ENCODE measurements at places on chromosomes 1 and 21.
A peak's percentile ranks its signal among the peaks of the same experiment; 100 is the strongest.

DNA sequence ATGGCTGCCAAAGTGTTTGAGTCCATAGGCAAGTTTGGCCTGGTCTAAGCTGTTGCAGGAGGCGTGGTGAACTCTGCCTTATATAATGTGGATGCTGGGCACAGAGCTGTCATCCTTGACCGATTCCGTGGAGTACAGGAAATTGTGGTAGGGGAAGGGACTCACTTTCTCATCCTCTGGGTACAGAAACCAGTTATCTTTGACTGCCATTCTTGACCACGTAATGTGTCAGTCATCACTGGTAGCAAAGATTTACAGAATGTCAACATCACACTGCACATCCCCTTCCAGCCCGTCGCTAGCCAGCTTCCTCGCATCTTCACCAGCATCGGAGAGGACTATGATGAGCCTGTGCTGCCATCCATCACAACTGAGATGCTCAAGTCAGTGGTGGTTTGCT lies 215.8 kb upstream of the JUN start:
- DNase-seq = no peak

- no peak for DNase-seq
Observed at GRCh38 chr1:86466986-86467385, 1.7 kb upstream of the CLCA1 start.

- DNase-seq = no peak
Observed at GRCh38 chr1:111707906-111708305, 31.3 kb downstream of the INKA2 start.

DNA sequence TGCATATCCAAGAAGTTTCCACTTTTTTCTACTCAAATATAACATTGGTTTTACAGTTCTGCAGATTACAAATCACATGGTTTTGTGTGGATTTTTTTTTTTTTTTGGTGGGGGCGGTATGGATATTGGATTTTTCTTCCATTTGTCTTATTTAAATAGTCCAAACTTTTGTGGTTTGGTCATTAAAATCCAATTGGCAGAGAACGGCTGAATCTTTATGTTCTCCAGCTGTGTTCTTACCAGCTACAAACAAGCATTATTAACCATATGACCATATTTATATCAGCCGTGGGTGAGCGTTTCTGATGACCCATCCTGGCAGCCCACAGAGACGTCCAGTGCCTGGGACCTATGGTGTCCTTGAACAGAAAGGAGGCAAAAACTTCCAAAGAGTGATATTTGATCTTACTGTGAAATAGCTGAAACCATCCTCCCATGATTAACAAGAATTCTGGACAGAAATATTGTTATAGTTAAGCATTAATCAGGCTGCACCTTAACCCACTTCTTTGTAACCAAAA lies 200.4 kb downstream of the LYPLAL1 start:
- no peak for DNase-seq

GRCh38 chr1:60848583-60849188 lies 233.7 kb upstream of the NFIA start:
- no peak for DNase-seq

- peak; percentile 34 for DNase-seq
Observed at GRCh38 chr1:225462714-225463574, 35.1 kb upstream of the LBR start.

DNA sequence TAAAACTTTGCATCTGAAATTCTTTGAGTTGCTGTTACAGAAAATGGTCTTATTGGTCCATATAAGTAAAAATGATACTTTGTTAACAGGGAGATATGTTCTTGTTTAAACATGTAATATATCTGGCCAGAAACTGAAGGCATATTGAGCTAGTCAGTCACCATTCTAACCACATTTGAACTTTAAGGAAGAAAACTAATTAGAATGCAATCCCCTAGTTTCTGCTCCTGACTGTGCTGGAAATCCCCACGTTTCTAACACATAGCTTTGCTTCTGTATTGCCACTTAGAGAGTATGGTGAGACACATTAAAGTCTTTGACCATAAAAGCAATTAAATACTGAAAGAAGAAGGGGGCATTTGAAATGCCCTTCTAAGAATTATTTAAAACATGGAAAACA lies 32.1 kb upstream of the HIVEP3 start:
- no peak for DNase-seq

DNA sequence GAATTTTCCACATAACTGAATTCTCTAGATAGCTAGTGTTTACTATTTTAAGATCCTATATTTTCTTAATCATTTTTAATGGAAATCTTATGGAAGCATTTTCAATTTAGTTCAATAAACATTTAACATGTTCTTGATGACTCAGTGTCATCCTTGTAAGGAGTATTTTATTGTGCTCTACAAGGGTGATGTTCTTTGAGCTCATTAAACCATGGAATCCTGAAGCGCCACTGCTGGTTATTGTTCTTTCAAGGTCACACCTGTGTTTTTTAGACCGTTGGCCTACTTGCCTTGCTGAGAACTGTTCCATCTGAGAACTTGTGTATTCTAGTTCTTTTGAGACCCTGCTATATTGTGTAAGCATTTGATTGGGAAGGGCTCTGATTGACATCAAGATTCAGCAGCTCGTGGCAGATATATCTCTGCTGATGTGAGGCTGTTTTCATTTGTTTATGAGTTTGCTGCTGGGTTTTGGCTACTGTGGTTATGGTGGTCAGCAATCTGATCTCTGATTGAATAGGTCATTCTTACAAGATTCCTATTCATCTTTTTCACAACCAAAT lies 132.0 kb downstream of the GIPC2 start:
- DNase-seq = no peak

- peak; percentile 17 for DNase-seq
Observed at GRCh38 chr1:111225717-111226400, 1.7 kb upstream of the CHI3L2 start.

- DNase-seq = no peak
Observed at GRCh38 chr1:96492236-96492635, 229.3 kb upstream of the PTBP2 start.

GRCh38 chr1:107056426-107057196 lies at the start of gene PRMT6:
TSS of gene PRMT6 (plus strand) at chr1:107056674. CDS start at chr1:107056716, 42 bp downstream.
- peak; percentile 89 for DNase-seq

- DNase-seq = peak; percentile 4
Observed at GRCh38 chr1:86833461-86834215, 80.3 kb downstream of the SELENOF start.

GRCh38 chr21:29989634-29990234 lies 49.9 kb upstream of the GRIK1 start:
- DNase-seq = no peak

GRCh38 chr1:206895837-206896242 lies 1.4 kb upstream of the IL24 start:
- DNase-seq = no peak

DNA sequence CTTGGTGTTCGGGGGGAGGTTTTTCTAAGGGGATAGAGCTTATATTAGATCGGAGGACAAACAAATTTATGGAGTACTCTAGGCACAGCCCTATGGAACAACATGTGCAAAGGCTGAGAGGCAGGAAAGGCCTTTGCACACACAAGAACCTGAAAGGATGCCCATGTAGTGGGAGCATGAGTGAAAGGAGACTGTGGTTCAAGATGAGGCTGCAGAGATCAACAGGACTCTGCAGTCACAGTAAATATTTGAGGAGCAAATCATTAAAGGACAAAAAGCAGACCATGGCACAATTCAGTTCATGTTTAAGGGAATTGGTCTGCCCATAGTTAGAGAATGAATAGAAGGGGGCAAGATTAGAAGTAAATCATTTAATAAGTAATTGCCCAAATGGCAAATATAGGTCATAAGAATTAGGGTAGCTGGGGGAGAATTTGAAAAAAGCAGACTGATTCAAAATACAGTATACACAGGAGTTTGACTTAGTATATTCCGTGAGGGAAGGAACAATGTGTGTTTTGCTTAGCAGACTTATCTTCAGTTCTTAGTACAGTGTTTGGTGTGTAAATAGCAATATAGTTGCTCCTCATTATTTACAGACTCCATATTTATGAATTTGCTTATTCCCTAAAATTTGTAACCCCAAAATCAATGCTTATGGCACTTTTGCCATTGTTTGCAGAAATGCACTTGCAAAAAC lies 268.1 kb downstream of the SEC16B start:
- no peak for DNase-seq

DNA sequence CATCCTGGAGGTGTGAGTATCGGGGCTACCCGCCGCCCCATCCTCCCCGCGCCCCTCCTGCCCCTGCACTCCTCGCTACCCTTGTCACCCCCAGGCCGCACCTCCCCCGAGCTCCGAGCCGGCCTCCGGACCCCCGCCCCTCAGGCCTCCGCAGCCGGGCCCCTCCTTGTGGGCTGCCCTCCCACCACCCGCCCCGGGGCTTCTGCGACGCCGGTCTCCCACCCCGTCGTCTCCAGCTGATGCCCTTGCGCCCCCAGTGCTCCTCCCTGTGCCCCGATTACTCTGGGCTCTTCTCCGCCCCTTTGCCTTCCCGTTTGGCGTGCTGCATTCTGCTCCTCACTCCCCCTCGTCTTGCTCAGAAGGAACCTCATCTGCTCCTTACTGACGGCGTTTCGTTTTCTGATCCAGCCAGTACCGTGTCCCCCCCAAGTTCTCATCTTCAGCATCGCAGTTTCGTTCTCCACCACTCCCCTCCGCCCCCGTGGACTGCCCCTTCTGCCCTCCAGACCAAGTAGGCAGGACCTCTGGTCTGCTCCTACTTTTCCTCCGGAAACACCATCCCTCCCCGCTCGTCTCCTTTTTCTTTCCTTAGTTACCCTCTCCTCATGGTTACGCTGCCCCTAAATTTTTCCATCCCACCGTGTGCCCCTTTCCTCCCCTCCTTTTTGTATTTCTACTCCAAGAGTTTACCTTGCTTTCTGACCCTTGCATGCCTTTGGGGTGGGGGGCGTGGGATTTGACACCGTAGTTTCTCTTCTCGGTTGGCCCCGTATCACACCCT lies 841 bp downstream of the SNX27 start:
- no peak for DNase-seq

DNA sequence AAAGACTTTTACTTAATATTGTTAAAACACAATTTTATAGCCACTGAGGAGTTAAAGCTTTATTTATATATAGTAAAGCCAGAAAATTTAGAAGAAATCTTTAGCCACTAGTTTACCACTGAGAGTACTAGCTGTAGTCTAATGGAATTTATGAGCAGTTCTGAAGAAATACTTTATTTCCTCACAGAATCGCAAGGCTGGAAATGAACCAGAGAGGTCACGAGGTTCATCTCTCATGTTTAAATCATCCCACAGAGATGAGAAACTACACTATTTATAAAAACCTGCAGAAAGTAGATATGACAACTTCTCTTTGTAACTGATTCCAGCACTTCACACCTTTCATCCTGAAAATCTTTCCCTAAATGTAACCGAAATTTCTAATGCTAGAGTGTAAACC lies 26.0 kb downstream of the ADGRL4 start:
- no peak for DNase-seq

DNA sequence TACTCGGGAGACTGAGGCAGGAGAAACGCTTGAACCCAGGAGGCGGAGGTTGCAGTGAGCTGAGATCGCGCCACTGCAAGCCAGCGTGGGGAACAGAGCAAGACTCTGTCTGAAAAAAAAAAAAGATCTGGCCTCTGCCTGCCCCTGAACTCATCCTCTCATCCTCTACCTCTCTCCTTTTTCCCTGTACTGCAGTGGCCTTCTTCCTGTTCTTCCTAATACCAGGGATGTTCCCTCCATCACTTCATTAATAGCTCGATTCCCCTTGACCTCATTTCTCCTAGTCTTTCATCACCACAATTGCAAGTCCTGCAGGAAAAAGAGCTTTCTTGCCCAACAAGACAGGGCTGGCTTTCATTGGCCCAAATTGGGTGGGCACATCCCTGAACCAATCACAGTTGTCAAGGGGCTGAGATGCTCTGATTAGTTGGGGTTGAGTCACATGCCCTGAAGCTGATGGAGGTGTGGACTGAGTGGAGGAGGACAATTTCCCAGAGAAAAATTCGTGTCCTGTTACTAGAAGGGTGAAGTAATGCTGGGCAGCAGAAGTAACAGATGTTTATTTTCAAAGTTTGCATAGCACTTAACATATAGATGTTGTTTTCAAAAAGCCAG lies 86.8 kb upstream of the PUM1 start:
- DNase-seq = no peak

DNA sequence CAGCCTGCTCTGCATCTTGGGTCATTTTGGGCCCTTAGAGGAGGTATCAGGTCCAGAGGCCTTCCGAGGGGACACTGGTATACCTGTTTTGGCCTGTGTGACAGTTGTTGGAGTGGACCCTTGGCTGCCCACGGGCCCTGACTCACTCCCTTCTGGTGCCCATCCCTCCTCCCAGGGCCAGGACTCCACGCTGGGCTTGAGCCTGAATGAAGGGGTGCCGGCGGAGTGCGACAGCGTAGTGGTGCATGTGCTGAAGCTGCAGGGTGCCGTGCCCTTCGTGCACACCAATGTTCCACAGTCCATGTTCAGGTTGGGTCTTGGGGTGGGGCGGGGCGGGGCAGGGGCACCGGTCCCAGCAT lies 11.1 kb downstream of the FAAH start:
- DNase-seq = no peak

- no peak for DNase-seq
Observed at GRCh38 chr1:49408346-49408745, 615.4 kb downstream of the AGBL4 start.

- DNase-seq = no peak
Observed at GRCh38 chr1:63630238-63630637, 37.0 kb downstream of the PGM1 start.

GRCh38 chr21:31286621-31287020 lies 57.4 kb downstream of the TIAM1 start:
- no peak for DNase-seq

- no peak for DNase-seq
Observed at GRCh38 chr1:230169454-230170152, 102.6 kb downstream of the GALNT2 start.

GRCh38 chr1:40251456-40251855 lies 3.7 kb downstream of the TMCO2 start:
- no peak for DNase-seq

DNA sequence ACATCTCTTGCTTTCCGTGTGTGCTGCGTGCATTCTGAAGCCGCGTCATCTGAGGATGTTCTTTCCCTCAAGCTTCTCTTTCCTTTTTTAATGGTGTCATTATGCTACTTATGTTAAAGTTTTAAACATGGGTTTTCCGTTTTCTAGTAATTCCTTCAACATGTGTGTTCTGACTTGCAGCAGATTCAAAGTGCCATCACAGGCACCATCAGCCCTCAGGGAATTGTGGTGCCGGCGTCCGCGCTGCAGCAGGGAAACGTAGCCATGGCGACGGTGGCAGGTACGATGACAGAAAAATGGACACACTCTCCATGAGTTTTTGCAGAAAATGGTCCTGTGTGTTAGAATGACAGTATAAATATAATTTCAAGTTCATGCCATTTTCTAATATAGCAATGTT lies 42.4 kb downstream of the PKNOX1 start:
- no peak for DNase-seq

- no peak for DNase-seq
Observed at GRCh38 chr1:150516050-150516591, 569 bp downstream of the FALEC start.

- no peak for DNase-seq
Observed at GRCh38 chr1:201475130-201475529, 6.1 kb upstream of the PHLDA3 start.

All from DMS79 (cell line).